ENCODE measurements at places on chromosomes 6 and 20. TPM values are rescaled to one million over a fixed set of nuclear protein-coding genes. Genes with fewer than 3 reads are reported as not detected.

The LRRC73 gene
- 0.37 TPM for total RNA-seq

The PCNA gene
- 181 TPM for total RNA-seq

The ALDH8A1 gene
- 1.5 TPM for total RNA-seq

The PLCB1 gene
- 20.9 TPM for total RNA-seq

The ELOVL4 gene
- 8.4 TPM for total RNA-seq

The HACE1 gene
- 16.4 TPM for total RNA-seq

The CDSN gene
- not detected for total RNA-seq

The RAB44 gene
- total RNA-seq: not detected

The SEMG1 gene
- not detected for total RNA-seq

Data from subcutaneous preadipocyte (primary cell).